ENCODE measurements at places on chromosomes 12 and 14. TPM values are rescaled to one million over a fixed set of nuclear protein-coding genes. Genes with fewer than 3 reads are reported as not detected.

Gene FAR2
- total RNA-seq, result 3.8 TPM

Gene KRT6A
- total RNA-seq, result not detected

Gene CMKLR1
- not detected for total RNA-seq

Gene CABP1
- 0.27 TPM for total RNA-seq

Gene RNASE7
- not detected for total RNA-seq

Gene ADGRD1
- total RNA-seq, result 7.7 TPM

Gene RAPGEF3
- total RNA-seq, result 1.8 TPM

Gene NINJ2
- 3.1 TPM for total RNA-seq

Gene AHNAK2
- 0.07 TPM for total RNA-seq

Gene GYS2
- 0.07 TPM for total RNA-seq

Gene FBLN5
- 6.2 TPM for total RNA-seq

Gene CFL2
- total RNA-seq, result 8.4 TPM

Gene GNB3
- total RNA-seq, result 1.2 TPM

DNA sequence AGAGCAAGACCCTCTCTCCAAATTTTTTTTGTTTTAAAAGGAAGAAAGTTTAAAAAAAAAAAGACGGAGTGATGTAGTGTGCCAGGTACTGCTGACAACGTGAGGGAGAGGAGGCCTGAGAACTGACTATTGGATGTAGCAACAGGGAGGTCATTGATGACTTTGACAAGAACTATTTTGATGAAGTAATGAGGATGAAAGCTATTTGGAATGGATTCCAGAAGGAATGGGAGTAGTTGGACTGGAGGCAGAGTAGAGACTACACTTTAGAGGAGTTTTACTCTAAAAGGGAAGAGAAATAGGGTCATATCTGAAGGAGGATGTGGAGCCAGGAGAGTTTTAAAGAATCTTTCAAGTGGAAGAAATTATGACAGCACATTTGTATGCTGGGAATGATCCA, 27.8 kb upstream of the SLC38A2 start:
- peaks cover 56% of the 10 kb centered on the region for H3K4me1 ChIP-seq
- no peak overlapping the region for H3K4me3 ChIP-seq
- no peak overlapping the region for H3K27ac ChIP-seq
- H3K27me3 ChIP-seq, result no peaks in the 10 kb centered on the region

DNA sequence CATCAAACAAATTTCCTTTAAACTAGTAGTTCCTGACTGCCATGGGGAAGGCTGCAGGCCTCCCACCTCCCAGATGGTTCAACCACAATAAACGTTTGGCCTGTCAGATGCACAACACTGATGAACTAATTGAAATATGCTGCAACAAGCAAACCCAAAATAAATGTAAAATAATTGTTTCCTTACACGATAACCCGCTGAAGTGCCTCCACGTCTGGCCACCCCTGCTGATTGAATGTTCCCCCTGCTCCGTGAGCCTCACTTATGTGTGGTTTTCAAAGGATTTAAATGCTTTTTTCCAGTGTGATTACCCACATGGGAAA, 8.4 kb downstream of the PITPNM2 start:
- H3K4me3 ChIP-seq, result no peak overlapping the region
- DNase-seq, result no peak
- H3K27ac ChIP-seq, result no peak overlapping the region
- H3K4me1 ChIP-seq, result peaks cover 7% of the 10 kb centered on the region
- no peaks in the 10 kb centered on the region for H3K36me3 ChIP-seq
- H3K27me3 ChIP-seq, result peaks cover 2% of the 10 kb centered on the region

GRCh38 chr12:103924761-103925641, 5.2 kb upstream of the HSP90B1 start:
- peaks cover 36% of the 10 kb centered on the region for H3K4me1 ChIP-seq
- peak overlapping the region; percentile 78 for H3K27ac ChIP-seq
- peak overlapping the region; percentile 66 for H3K4me3 ChIP-seq
- H3K36me3 ChIP-seq, result peaks cover 9% of the 10 kb centered on the region
- no peaks in the 10 kb centered on the region for H3K27me3 ChIP-seq
- DNase-seq, result peak; percentile 27

GRCh38 chr14:65141523-65141922, 39.2 kb upstream of the MAX start:
- no peak overlapping the region for H3K4me3 ChIP-seq
- no peak for DNase-seq
- H3K36me3 ChIP-seq, result no peaks in the 10 kb centered on the region
- H3K4me1 ChIP-seq, result peaks cover 3% of the 10 kb centered on the region
- peaks cover 22% of the 10 kb centered on the region for H3K27me3 ChIP-seq

DNA sequence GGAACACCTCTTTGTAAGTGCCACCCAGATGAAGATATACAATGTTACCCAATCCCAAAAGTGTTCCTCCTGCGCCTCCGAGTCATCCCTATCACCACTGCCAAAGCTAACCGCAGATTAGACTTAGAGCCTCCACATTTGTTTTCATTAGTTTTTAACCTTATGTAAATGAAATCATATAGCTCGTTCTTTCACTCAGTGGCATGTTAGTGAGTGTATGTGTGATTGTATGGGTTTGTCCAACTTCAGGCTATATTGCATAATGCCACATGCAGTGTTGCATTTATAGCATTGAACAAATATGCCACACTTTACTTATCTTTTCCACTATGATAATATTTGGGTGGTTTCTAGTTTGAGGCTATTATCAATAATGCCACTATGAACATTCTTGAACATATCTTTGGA, 18.0 kb downstream of the MAP1LC3B2 start:
- no peaks in the 10 kb centered on the region for H3K36me3 ChIP-seq
- peaks cover 6% of the 10 kb centered on the region for H3K27me3 ChIP-seq
- no peak overlapping the region for H3K4me3 ChIP-seq

- H3K4me1 ChIP-seq, result no peaks in the 10 kb centered on the region
- peaks cover 9% of the 10 kb centered on the region for H3K36me3 ChIP-seq
- DNase-seq, result no peak
- no peaks in the 10 kb centered on the region for H3K27me3 ChIP-seq
These were observed 213.7 kb downstream of the ESR2 start for GRCh38 chr14:64080452-64080851.

- no peaks in the 10 kb centered on the region for H3K27me3 ChIP-seq
- H3K4me3 ChIP-seq, result peak within 1 kb of the TSS; percentile 84
- DNase-seq, result peak; percentile 28
- peaks cover 78% of the 10 kb centered on the region for H3K4me1 ChIP-seq
- peak within 1 kb of the TSS; percentile 84 for H3K27ac ChIP-seq
- H3K36me3 ChIP-seq, result peaks cover 57% of the 10 kb centered on the region
These were observed at the start of gene GPR68 for GRCh38 chr14:91244501-91244901. GPR68 (minus strand) TSS chr14:91244704; CDS start chr14:91235050, 9,654 bp downstream.

GRCh38 chr12:47707905-47708543, 2.2 kb upstream of the RPAP3 start:
- no peaks in the 10 kb centered on the region for H3K27me3 ChIP-seq
- H3K4me3 ChIP-seq, result peak overlapping the region; percentile 67
- peaks cover 9% of the 10 kb centered on the region for H3K36me3 ChIP-seq

DNA sequence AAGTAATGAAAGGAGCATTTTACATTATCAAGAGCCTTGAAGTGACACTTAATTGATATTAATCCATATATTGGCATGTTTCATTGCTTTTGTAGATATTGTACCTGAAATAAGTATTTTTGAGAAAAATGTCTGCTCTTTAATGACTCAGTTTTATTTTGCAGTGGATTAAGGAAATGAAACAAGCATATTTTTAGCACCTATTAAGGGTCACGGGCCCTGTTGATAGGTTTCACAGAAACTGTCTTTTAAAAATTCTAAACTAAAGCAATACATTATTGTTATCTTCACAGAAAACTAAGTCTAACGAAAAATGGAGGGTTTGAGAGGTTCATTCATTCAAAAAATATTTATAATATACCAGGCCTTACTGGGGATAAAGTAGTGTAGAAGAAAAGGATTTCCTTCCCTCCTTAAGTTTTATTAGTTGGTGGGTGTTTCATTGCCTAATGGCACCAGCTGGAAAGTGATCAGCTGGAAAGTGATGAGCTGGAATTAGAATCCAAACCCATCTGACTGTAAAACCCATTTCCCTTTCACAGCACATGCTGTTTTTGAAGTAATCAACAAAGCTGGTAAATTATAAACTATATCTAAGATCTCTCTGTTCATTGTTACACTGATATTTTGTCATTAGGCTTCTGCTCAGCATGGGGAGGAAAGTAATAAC, 54.2 kb downstream of the PTPRQ start:
- no peak for DNase-seq
- H3K4me3 ChIP-seq, result no peak overlapping the region
- no peaks in the 10 kb centered on the region for H3K4me1 ChIP-seq
- H3K36me3 ChIP-seq, result no peaks in the 10 kb centered on the region
- no peaks in the 10 kb centered on the region for H3K27me3 ChIP-seq

DNA sequence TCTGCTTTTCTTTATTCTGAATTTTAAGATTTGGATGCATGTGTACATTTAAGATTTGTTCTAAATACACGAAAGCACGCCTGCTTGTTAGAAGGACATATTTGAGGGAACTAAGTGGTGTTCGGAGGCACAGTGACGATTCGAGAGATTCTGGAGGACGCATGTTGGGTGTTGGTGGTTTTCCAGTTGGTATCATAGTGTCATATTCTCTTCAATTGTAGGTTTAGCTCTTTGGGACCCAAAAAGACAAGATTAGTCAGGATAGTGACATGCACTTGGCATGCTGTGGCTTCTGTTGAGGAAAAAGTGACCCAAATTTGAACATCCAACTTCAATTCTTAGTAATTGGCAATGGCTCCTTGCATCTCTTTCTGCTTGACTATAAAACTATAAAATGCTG, 30.1 kb downstream of the PRKCH start:
- H3K4me3 ChIP-seq, result no peak overlapping the region
- peaks cover 82% of the 10 kb centered on the region for H3K4me1 ChIP-seq
- H3K27me3 ChIP-seq, result no peaks in the 10 kb centered on the region

- H3K27me3 ChIP-seq, result no peaks in the 10 kb centered on the region
- H3K27ac ChIP-seq, result no peak overlapping the region
- no peaks in the 10 kb centered on the region for H3K36me3 ChIP-seq
- H3K4me3 ChIP-seq, result no peak overlapping the region
These were observed 14.1 kb upstream of the RPS6KL1 start for GRCh38 chr14:74937171-74937570.

DNA sequence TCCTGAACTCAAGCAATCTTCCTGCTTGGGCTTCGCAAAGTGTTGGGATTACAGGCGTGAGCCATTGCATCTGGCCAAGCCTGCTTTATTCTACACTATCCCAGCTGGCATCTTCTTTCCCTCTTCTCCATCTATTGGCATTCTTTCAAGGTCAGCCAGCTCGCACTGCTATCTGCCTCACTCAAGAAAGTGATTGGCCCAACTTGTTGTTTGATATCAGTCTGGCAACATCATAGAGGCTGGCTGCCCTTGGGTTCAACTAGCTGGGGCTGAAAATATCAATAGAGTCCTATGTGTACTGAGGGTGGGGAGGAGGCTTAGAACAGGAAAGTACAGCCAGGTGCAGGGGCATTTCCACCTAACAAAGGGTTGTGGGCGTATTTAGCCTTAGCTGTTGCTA, 17.1 kb downstream of the GMFB start:
- H3K27me3 ChIP-seq, result no peaks in the 10 kb centered on the region
- no peak overlapping the region for H3K4me3 ChIP-seq
- H3K27ac ChIP-seq, result no peak overlapping the region

DNA sequence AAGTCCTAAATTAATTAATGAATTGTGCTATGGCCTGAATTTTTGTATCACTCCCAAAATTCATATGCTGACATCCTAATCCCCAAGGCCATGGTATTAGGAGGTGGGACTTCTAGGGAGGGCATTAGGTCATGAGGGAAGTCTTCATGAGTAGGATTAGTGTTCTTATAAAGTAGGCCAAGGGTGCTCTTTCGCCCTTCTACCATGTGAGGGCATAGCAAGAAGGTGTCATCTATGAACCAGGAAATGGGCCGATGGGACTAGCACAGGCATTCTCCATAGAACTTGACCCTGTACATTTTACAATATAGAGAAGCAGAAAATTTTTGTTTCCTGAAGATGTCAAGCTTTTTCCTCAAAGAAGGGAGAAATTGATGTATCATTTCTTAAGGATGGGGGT, 12.5 kb downstream of the SYT10 start:
- H3K27me3 ChIP-seq, result no peaks in the 10 kb centered on the region
- H3K4me1 ChIP-seq, result no peaks in the 10 kb centered on the region
- H3K4me3 ChIP-seq, result no peak overlapping the region
- H3K27ac ChIP-seq, result no peak overlapping the region
- no peak for DNase-seq

GRCh38 chr12:122932207-122932606, 34.1 kb downstream of the ABCB9 start:
- DNase-seq, result no peak
- no peaks in the 10 kb centered on the region for H3K36me3 ChIP-seq
- H3K27ac ChIP-seq, result no peak overlapping the region
- no peaks in the 10 kb centered on the region for H3K4me1 ChIP-seq

GRCh38 chr12:27953817-27954216, 18.7 kb downstream of the PTHLH start:
- no peak overlapping the region for H3K27ac ChIP-seq
- H3K4me3 ChIP-seq, result no peak overlapping the region
- H3K36me3 ChIP-seq, result no peaks in the 10 kb centered on the region

DNA sequence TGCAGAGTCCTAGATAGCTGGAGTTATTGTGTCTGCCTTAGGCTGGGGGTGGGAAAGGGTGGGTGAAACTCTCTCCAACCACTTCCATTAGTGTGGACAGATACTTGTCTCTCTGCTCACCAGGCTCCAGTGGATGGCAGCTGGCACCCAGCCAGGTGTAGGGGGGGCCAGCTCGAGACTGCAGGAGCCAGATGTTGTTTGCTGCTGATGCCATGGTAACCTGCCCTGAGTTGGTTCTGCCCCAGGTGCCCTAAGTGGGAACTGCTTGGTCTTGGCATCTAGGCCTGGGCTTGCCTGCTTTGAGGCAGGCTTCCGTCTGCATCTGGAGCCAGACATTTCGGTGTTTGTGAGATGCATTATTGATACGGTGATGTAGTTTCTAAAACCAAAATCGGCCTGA, 82.2 kb downstream of the ADCK1 start:
- no peak for DNase-seq
- no peaks in the 10 kb centered on the region for H3K4me1 ChIP-seq
- H3K36me3 ChIP-seq, result no peaks in the 10 kb centered on the region
- no peaks in the 10 kb centered on the region for H3K27me3 ChIP-seq

DNA sequence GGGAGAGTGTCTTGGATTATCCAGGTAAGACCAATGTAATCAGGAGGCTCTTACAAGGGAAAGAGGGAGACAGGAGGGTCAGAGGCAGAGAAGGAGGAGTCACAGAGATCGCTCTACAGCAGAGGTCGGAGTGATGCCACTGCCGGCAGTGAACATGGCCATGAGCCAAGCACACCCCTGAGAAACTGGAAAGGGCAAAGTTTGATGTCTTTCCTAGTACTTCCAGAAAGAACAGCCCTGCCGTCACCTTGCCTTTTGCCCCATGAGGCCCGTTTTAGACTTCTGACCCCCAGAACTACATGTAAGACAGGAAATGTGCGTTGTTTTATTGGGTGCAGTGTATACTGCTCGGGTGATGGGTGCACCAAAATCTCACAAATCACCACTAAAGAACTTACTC, 133.7 kb downstream of the CALM1 start:
- no peak overlapping the region for H3K4me3 ChIP-seq
- H3K36me3 ChIP-seq, result no peaks in the 10 kb centered on the region
- H3K27ac ChIP-seq, result no peak overlapping the region
- H3K4me1 ChIP-seq, result peaks cover 6% of the 10 kb centered on the region

- no peaks in the 10 kb centered on the region for H3K27me3 ChIP-seq
- no peaks in the 10 kb centered on the region for H3K4me1 ChIP-seq
- no peak for DNase-seq
- no peak overlapping the region for H3K4me3 ChIP-seq
These were observed 231.5 kb downstream of the SLC15A4 start for GRCh38 chr12:128592220-128592744.

GRCh38 chr12:66337381-66338010, 35.2 kb downstream of the HELB start:
- H3K36me3 ChIP-seq, result peaks cover 51% of the 10 kb centered on the region
- no peak for DNase-seq
- no peak overlapping the region for H3K27ac ChIP-seq

GRCh38 chr14:54348001-54348611, 48.7 kb upstream of the CDKN3 start:
- no peaks in the 10 kb centered on the region for H3K36me3 ChIP-seq
- peaks cover 3% of the 10 kb centered on the region for H3K4me1 ChIP-seq
- no peak for DNase-seq
- no peak overlapping the region for H3K27ac ChIP-seq
- H3K27me3 ChIP-seq, result peaks cover 16% of the 10 kb centered on the region
